ENCODE measurements at places on chromosomes 1 and 21. TPM values are rescaled to one million over a fixed set of nuclear protein-coding genes. Genes with fewer than 3 reads are reported as not detected.

Gene CRB1
- not detected for total RNA-seq

Gene SH2D1B
- total RNA-seq, result not detected

Gene ITGB2
- 6.5 TPM for total RNA-seq

Gene GBP6
- 0.39 TPM for total RNA-seq

Gene TOR1AIP2
- total RNA-seq, result 92.1 TPM

Gene SPRR3
- 0.44 TPM for total RNA-seq

Gene SERPINC1
- not detected for total RNA-seq

Gene RAB42
- total RNA-seq, result 1.5 TPM

- DNase-seq, result no peak
Measured at GRCh38 chr1:98965394-98965793, 39.3 kb downstream of the PLPPR5 start.

GRCh38 chr1:31762726-31763670, 1.1 kb downstream of the ADGRB2 start:
- DNase-seq, result peak; percentile 25

- peak; percentile 23 for DNase-seq
Measured at GRCh38 chr21:16418226-16418625, 688.4 kb downstream of the USP25 start.

DNA sequence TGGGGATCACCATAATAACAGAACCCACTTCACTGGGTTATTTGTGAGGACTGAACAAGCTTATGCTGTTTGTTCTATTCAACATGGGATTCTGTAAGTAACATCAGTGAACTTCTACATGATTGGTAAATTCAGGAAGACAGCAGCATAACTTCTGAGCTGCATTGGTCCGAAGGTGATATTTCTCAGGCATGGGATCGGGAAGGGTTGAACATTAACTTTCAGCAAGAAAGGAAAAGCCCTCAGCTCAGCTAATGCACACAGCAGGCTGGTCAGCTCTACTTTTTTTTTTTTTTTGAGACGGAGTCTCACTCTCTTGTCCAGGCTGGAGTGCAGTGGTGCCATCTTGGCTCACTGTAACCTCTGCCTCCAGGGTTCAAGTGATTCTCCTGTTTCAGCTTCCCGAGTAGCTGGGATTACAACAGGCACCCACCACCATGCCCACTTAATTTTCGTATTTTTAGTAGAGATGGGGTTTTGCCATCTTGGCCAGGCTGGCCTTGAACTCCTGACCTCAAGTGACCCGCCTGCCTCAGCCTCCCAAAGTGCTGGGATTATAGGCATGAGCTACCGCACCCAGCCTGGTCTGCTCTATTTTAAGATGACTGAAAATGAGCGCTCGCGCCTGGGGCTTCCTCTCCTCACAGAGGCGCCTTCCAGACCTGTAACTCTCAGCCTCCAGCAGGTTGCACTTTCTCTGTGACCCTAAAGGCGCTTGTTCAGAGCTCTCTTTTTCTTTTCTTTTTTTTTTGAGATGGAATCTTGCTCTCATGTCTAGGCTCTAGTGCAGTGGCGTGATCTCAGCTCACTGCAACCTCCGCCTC, 42.2 kb downstream of the ECE1 start:
- DNase-seq, result no peak

GRCh38 chr1:19893687-19894086, 11.5 kb downstream of the OTUD3 start:
- DNase-seq, result no peak

DNA sequence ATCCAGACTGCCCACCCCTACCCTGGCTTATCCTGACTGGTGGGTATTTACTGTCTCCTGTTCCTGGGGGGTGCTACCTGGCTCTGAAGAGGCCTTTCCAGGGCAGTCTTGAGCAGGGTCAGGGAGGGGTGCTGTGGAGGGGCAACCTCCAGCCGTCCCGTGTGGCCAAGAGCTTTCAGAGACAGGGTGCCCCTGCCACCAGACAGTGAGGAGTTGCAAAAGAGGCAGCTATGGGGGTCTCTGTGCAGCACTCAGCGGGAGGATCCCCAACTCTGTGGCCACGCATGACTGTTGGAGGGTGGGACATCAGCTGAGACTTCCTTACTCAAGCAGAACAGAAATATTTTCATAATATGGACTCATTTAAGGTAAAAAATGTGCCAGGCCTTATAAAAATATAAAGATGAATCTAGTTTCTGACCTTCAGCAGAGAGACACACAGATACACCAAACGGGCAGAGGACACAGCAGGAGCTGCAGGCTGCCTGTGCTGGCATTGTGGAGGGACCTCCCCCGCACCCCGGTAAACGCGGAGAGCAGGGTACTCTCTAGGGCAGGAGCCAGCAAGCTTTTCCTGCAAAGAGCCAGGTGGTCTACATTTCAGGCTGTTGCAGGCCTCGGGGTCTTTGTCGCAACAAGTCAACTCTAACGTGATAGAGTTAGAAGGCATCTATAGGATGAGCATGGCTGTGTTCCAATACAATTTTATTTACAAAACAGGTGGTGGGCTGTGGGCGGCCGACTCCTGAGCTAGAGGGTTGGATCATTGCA, 252.6 kb downstream of the RHOU start:
- no peak for DNase-seq

DNA sequence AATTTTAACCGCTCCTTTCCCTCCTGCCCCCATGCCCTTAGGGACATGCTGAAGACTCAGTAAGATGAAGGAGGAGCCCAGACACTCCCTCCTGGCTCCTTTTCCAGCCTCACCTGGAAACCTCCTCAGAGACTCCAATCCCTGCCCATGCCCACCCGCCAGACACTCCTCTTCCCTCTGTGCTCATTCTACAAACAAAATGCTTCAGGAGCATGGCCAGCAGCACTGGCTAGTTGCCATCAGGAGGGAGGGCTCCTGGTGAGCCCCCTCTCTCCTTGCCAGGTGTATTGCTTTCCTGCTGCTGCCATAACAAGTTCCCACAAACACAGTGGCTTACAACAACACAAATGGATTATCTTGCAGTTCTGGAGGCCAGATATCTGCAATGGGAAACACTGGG, 126.1 kb downstream of the PSMG1 start:
- DNase-seq, result no peak

- DNase-seq, result no peak
Measured at GRCh38 chr1:218355278-218355677, 10.1 kb downstream of the TGFB2 start.

DNA sequence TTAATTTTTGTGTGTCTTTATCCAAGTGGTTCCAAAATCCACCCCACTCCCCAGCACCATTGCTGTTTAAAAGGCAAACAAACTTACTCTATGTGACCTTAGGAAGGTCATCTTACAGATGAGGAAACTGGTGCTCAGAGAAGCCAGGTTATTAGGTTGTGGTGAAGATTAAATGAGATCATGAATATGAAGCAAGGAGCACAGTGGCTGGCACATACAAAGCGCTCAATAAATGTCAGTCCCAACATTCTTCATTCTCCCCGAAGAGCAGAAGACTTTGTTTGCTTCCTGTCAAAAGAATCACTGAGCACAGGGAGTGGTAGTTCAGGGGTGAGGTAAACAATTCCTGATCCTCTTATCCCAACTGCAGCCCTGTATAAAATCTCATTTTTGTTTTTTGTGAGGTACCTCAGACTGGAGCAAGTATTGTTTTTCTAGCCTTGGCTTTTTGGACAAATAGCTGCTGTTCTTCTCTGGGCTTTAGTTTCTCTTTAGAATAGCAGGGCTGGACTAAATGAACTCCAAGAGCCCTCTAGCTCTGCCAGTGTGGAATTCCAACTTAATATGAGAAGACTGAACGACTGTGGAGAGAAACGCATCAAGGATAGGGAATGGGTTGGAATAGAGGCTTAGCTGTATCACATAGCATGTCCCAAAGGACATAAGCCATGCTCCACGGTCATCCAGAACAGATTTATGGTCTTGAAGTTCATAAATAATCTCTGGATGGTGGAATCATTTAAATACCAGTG, 455.3 kb upstream of the USP24 start:
- no peak for DNase-seq

DNA sequence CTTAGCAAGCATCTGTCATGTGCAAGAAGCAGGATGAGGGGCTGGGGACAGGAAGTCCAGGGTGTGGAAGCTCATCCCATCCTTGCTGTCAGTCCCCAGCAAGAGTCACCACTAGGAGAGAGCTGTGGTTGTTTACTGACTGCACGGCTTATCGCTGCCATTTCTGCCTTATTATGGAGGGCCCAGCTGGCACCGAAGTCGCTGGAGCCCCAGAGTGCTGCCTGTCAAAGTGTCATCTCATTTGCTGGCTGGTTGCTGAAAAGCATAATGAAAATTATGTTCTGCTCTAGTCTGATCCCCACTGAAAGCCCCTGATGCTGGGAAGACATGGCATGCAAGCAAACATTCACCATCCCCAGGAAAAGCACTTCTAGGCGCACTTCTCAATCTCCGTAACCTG, 642.7 kb downstream of the NPHP4 start:
- DNase-seq, result no peak

- no peak for DNase-seq
Measured at GRCh38 chr1:201553496-201554189, 14.7 kb downstream of the NAV1 start.

All from foreskin keratinocyte (primary cell).